ENCODE measurements at places on chromosomes 4 and X.
A peak's percentile ranks its signal among the peaks of the same experiment; 100 is the strongest.

DNA sequence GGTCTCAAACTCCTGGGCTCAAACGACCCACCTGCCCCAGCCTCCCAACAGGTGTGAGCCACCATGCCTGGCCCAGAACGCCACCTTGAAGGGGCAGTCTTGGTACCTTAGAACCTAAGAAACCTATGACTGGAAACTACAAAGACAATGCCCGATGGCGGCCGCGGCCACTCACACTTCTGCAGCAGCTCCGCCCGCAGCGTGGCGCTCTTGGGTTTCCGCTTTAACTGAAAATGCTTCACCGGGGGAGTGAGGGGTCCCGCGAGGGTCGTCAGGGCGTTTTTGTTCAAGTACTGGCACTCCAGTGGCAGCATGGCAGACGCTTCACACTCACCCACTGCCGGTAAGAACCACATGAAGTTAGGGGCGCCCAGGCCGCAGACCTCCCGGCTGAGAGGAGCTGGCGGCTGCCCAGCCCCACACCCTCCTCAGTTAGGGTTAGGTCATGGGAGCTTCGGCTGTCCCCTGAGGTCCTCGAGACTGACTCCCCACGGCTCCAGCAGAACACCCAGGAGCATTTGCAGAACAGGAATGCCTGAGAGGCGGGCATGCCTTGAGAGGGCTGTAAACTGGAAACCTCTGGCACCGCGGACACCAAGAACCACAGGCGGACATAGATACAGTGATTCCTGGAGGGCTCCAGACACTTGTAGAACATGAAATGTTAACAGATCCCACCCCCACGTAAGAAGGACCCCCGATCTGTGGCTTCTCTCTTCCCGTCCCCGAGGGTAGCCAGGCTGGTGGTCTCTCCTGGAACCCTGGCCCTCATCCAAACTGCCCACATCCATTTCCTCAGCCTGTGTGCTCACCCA lies 19.0 kb downstream of the NELFA start:
- no peak for DNase-seq

DNA sequence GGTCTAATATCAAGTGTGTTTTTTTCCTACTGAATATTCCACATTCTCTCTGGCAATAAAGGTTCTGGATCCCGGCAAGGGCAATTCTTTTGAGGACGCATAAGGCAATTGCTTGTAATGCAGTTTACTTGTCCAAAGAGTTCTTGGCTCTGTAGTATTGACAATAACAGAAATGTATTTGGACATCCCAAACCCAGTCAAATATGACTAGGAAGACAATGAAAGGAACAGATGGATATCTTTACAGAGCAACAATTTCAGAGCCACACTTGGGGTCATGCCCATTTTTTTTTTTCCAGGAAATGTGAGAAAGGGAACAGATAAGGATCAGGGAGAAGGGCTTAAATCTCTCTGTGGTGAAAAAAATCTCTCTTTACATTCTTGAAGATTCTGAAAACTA lies 12.2 kb downstream of the GK2 start:
- DNase-seq: no peak

DNA sequence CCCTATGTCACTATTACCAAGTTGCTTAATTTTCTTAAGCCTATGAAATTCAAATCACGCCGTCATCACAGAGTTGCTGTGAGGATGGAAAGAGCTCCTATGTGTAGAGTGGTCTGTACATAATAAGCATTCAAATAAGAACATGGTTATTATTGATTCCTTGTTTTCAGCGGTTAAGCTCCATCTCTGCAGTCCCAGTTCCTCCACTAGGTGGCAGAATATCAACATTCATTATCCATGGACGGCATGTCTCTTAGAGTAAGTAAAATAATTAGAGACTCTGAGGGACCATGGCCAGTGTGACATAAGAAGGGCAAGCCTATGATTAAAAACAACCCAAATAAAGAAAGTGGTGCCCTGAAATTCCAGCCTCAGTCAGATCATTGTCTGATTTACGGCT lies 132.5 kb upstream of the NHS start:
- DNase-seq: peak; percentile 10

DNA sequence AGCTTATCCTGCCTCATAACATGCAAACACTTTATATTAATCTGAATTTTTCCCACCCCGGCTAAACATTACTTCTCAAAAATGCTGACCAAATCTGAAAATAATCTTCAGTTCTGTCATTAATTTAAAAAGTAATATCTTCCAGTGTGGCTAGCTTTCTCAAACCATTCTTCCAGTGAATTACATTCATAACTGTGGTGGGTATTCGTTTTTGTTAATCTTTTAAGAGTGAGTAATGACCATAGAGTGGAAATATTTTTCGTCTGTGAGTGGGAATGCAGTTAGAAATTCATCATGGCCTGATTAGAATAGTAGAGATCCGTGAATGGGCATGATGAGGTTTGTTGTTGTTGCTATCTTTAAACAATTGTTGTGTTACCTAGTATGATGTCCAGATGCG lies 138.6 kb upstream of the SFRP2 start:
- no peak for DNase-seq

GRCh38 chr4:117164338-117164737 lies 79.0 kb upstream of the TRAM1L1 start:
- DNase-seq: no peak

DNA sequence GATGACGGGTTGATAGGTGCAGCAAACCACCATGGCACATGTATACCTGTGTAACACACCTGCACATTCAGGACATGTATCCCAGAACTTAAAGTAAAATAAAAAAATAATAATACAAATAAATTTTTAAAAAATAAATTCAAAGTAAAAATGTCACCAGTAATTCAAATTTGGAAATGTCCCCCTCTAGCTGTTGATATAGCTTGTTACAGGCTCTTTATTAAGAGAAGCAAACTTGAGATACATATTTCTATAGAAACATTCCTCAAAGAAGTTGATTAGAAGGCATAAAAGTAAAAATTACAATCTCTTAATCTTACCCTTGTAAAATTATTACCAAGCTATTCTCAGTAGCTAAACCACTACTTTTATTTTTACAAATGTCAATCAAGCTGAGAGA lies 1397.0 kb downstream of the FAM133A start:
- no peak for DNase-seq
